ENCODE measurements at places on chromosomes 12 and 14.
A peak's percentile ranks its signal among the peaks of the same experiment; 100 is the strongest.

DNA sequence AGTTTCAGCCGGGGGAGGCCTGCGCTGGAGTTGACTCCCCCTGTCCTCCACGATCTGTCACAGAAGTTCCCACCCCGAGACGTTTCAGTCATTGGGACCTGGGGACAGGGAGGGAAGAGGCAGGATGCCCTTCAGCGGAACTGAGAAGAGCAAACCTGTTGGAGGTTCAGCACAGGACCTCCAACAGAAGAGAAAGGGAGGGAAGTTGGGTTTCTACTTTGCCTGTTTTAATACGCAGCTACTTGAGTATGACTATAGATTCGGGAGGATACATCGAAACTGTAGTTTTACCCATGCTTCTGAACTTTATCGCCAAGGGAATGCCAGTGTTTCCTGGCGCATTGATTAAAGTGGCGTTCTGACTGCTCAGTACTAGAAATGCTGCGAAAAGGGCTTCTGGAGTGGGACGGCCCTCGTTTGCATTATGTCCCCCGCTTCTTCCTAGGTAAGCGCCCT, 2.3 kb upstream of the DUSP6 start:
- H3K27ac ChIP-seq, result peak overlapping the region; percentile 70
- no peaks in the 10 kb centered on the region for H3K36me3 ChIP-seq
- H3K4me3 ChIP-seq, result peak overlapping the region; percentile 45
- H3K4me1 ChIP-seq, result no peaks in the 10 kb centered on the region
- no peak for DNase-seq

DNA sequence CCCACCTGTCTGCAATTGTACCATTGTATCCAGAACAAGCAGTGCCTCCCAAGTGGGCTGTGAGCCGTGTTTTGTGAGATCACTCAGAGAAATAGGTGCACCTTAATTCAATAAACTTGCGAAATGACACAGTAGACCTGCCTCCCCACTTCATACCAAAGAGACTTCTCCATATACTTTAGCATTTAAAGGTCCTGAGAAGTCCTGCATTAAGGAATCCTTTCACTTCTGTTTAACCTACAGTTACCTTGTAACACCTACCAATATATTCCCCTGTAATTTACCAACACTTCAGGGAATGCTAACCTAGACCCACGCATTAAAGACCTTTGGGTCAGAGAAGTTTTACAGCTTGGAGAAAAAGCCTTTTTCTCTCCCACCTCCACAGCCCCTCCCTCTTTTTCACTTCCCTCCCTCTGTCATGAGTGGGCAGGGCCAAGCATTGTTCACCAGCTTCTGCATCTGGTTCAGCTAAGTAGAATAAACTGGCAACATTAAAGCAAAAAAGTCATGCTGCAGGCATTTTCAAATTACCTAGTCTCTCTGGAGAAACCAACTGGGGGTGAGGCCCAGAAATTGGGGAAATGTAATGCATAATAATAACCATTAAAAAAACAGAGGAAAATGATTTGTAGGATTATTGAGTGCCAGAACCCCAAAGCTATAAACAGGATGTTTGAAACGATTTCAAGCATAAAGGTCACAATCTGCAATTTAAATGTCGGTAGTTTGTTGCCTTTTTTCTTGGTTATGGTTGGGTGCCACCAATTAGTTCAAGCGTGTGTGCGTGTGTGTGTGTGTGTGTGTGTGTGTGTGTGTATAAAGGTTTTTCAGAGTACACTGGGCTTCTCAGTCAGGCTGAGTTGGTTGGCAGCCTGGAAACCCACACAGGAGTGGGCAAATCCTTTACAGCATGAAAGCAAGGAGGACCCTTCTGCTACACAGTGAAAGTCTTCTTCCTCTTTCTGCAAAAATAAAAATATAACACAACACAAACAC, 13.7 kb upstream of the WSCD2 start:
- no peak overlapping the region for H3K27ac ChIP-seq
- no peak overlapping the region for H3K4me3 ChIP-seq
- H3K27me3 ChIP-seq, result no peaks in the 10 kb centered on the region
- no peak for DNase-seq
- no peaks in the 10 kb centered on the region for H3K36me3 ChIP-seq

DNA sequence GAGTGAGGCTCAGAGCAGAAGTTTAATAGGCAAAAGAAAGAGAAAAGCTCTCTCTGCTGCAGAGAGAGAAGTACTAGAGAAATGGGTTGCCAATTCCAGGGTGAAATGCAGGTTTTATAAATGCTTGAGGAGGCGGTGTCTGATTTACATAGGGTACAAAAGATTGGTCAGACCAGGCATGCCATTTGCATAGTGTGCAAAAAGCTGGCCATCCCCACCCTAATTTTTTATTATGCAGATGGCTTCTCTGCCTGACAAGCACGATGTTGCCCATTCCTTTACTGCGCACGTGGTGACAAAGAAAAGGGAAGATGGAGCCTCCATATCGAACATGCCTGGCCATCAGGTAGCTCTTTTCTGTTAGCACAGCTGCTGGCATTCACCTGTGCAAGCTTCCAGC, 209.3 kb upstream of the PPFIA2 start:
- no peak overlapping the region for H3K27ac ChIP-seq
- no peak overlapping the region for H3K4me3 ChIP-seq
- no peaks in the 10 kb centered on the region for H3K4me1 ChIP-seq
- H3K27me3 ChIP-seq, result no peaks in the 10 kb centered on the region

DNA sequence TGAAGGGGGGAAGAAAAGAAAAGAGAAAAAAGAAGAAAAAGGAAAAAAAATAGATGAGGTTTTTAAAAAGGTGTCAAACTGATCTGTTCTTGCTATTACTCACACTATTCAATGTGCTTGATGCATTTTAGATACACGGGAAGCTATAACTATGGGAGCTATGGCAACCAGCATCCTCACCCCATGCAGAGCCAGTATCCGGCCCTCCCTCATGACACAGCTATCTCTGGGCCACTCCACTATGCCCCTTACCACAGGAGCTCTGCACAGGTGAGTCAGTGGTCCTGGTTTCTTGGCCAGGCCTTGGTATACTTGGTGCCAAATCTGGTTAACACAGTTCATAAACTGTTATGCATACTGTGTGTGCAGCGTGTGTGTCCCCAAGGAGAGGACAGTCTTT, 24.0 kb upstream of the RIC8B start:
- no peak for DNase-seq
- no peaks in the 10 kb centered on the region for H3K4me1 ChIP-seq
- H3K36me3 ChIP-seq, result no peaks in the 10 kb centered on the region
- no peaks in the 10 kb centered on the region for H3K27me3 ChIP-seq

DNA sequence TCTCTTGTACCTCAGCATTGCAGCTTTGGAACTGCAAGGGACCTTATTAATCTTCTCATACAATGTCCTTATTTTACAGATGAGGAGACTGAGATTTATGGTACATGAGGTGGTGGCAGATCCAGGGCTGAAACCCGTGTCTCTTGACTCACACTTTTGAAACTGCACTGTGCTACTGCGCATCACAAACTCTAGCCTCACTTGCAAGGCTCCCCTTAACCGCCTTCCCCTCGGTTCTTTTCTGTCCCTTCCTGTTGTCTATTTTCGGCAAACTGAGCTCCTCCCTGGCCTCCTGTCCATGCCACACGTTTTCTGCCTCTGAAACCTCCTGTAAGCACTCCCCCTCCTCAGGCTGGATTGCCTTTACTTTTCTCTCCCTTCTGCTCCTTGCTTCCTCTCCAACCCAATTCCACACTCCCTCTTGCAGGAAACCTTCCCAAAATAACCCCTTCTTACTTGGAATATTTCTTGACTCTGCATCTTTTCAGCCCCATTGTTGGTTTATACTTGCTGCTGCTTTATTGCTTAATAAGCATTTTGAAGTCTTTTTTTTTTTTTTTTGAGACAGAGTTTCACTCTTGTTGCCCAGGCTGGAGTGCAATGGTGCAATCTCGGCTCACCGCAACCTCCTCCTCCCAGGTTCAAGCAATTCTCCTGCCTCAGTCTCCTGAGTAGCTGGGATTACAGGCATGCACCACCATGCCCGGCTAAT, 72.4 kb upstream of the CISTR start:
- H3K4me1 ChIP-seq, result no peaks in the 10 kb centered on the region
- DNase-seq, result no peak
- H3K27me3 ChIP-seq, result peaks cover 2% of the 10 kb centered on the region

- no peak overlapping the region for H3K4me3 ChIP-seq
- DNase-seq, result no peak
- no peaks in the 10 kb centered on the region for H3K27me3 ChIP-seq
- H3K27ac ChIP-seq, result no peak overlapping the region
- no peaks in the 10 kb centered on the region for H3K4me1 ChIP-seq
These were observed 92.8 kb downstream of the PAPOLA start for GRCh38 chr14:96594961-96595360.

GRCh38 chr14:65335411-65335947, 77.1 kb upstream of the FUT8 start:
- no peak for DNase-seq
- H3K4me3 ChIP-seq, result no peak overlapping the region

GRCh38 chr12:95605875-95606274, 54.6 kb upstream of the USP44 start:
- H3K4me3 ChIP-seq, result no peak overlapping the region
- no peaks in the 10 kb centered on the region for H3K27me3 ChIP-seq
- DNase-seq, result no peak
- H3K36me3 ChIP-seq, result no peaks in the 10 kb centered on the region

- H3K4me3 ChIP-seq, result no peak overlapping the region
- DNase-seq, result no peak
- peaks cover 2% of the 10 kb centered on the region for H3K4me1 ChIP-seq
- no peaks in the 10 kb centered on the region for H3K27me3 ChIP-seq
- peak overlapping the region; percentile 93 for H3K27ac ChIP-seq
- H3K36me3 ChIP-seq, result no peaks in the 10 kb centered on the region
These were observed 5.4 kb downstream of the SLC15A4 start for GRCh38 chr12:128818065-128819022.

GRCh38 chr14:59630288-59630963, 53.8 kb upstream of the CCDC175 start:
- H3K4me3 ChIP-seq, result peak overlapping the region; percentile 84
- peaks cover 3% of the 10 kb centered on the region for H3K4me1 ChIP-seq
- peak overlapping the region; percentile 1 for H3K27ac ChIP-seq
- no peaks in the 10 kb centered on the region for H3K36me3 ChIP-seq

GRCh38 chr14:73466861-73467260, 8.5 kb upstream of the NUMB start:
- no peaks in the 10 kb centered on the region for H3K27me3 ChIP-seq
- H3K4me1 ChIP-seq, result no peaks in the 10 kb centered on the region
- no peaks in the 10 kb centered on the region for H3K36me3 ChIP-seq
- no peak for DNase-seq
- H3K4me3 ChIP-seq, result no peak overlapping the region
- no peak overlapping the region for H3K27ac ChIP-seq

- H3K27ac ChIP-seq, result no peak overlapping the region
- no peaks in the 10 kb centered on the region for H3K36me3 ChIP-seq
- no peaks in the 10 kb centered on the region for H3K27me3 ChIP-seq
- H3K4me3 ChIP-seq, result no peak overlapping the region
- no peak for DNase-seq
These were observed 179.6 kb downstream of the TMTC2 start for GRCh38 chr12:82866227-82866775.

DNA sequence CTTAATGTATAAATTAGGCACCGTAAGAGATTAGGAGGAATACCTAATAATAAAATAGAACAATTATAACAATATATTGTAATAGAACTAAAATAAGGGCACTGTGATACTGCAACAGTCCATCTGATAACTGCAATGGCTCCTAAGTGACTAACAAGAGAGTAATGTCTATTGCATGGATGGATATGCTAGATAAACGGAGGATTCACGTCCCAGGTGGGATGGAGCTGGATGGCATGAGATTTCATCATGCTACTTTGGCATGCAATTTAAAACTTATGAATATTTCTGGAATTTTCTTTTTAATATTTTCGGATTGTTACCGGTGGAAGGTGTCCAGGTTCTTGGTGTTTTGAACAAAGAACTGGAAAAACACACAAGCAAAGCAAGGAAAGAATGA, 2.2 kb upstream of the TMEM19 start:
- H3K36me3 ChIP-seq, result no peaks in the 10 kb centered on the region
- no peak overlapping the region for H3K27ac ChIP-seq
- no peaks in the 10 kb centered on the region for H3K27me3 ChIP-seq
- no peaks in the 10 kb centered on the region for H3K4me1 ChIP-seq

GRCh38 chr12:50542448-50542847, 37.7 kb downstream of the DIP2B start:
- no peaks in the 10 kb centered on the region for H3K4me1 ChIP-seq
- H3K27me3 ChIP-seq, result no peaks in the 10 kb centered on the region
- H3K4me3 ChIP-seq, result no peak overlapping the region
- H3K27ac ChIP-seq, result no peak overlapping the region

- no peak overlapping the region for H3K27ac ChIP-seq
- no peaks in the 10 kb centered on the region for H3K27me3 ChIP-seq
- H3K36me3 ChIP-seq, result no peaks in the 10 kb centered on the region
- H3K4me1 ChIP-seq, result no peaks in the 10 kb centered on the region
- H3K4me3 ChIP-seq, result no peak overlapping the region
These were observed 20.5 kb downstream of the SOAT2 start for GRCh38 chr12:53123578-53124351.

DNA sequence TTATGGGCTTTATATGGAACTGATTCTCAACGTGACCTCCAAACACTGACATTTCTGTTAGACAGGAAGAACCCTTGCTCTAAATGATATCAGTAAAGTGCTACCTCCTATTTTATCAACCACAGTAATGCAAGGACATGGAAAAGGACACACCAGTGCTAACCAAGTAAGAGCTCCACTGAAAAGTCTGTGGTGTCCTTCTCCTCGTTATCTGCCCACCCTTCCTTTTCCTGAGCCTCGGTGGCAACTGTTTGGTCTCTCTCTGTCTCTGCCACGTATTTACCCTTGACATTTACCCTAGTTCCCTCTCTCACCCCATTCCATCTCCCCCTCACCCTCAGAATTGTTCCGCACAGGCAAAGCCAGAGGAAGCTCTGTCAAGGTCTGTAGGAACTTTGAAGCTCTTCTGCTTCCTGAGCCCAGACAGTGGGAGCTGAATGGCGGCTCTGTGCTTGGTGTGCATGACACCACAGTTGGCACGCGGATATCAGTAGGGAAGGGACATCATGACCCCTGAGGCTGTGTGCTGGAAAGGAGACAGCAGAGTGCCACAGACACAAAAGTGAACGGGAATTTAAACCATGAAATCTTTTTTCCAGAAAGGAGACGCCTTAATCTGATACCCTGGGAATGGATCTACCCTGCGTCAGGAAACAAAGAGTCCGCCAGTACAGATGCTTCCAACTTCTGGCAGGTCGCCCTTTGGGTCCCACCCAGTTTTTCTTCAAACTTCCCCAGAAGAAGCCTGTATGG, 50.8 kb downstream of the NTN4 start:
- no peaks in the 10 kb centered on the region for H3K4me1 ChIP-seq
- H3K36me3 ChIP-seq, result peaks cover 6% of the 10 kb centered on the region

All from aorta (tissue), 5 donors.